Hair follicle dermal papilla cell (primary cell): ENCODE measurements at places on chromosomes 2 and 18. TPM values are rescaled to one million over a fixed set of nuclear protein-coding genes. Genes with fewer than 3 reads are reported as not detected.

ESPNL gene
- 0.61 and 3.6 TPM in 2 replicates for total RNA-seq

REG3G gene
- total RNA-seq, result not detected in 2 replicates

CPLX4 gene
- total RNA-seq, result 0.16 and 0.24 TPM in 2 replicates

GCKR gene
- total RNA-seq, result 0.32 and 0.36 TPM in 2 replicates

HOXD9 gene
- total RNA-seq, result 8.4 and 8.9 TPM in 2 replicates

PLEKHM3 gene
- 20.4 and 26.4 TPM in 2 replicates for total RNA-seq

IL36A gene
- not detected in 2 replicates for total RNA-seq

CABYR gene
- total RNA-seq, result 5.2 and 6.7 TPM in 2 replicates

ARHGEF4 gene
- 2.4 and 5.5 TPM in 2 replicates for total RNA-seq

GULP1 gene
- 20.6 and 26.8 TPM in 2 replicates for total RNA-seq

SLC5A7 gene
- total RNA-seq, result not detected in 2 replicates
